Activated CD4-positive, alpha-beta memory T cell treated with anti-CD3 and anti-CD28 coated beads for 36 hours (primary cell): ENCODE measurements at places on chromosomes 1 and 21. TPM values are rescaled to one million over a fixed set of nuclear protein-coding genes. Genes with fewer than 3 reads are reported as not detected.

- DNase-seq = peak; percentile 88
Measured at GRCh38 chr1:26336477-26337205, 17.3 kb downstream of the CRYBG2 start.

GRCh38 chr1:117897551-117897950, 31.9 kb downstream of the GDAP2 start:
- DNase-seq = no peak

DNA sequence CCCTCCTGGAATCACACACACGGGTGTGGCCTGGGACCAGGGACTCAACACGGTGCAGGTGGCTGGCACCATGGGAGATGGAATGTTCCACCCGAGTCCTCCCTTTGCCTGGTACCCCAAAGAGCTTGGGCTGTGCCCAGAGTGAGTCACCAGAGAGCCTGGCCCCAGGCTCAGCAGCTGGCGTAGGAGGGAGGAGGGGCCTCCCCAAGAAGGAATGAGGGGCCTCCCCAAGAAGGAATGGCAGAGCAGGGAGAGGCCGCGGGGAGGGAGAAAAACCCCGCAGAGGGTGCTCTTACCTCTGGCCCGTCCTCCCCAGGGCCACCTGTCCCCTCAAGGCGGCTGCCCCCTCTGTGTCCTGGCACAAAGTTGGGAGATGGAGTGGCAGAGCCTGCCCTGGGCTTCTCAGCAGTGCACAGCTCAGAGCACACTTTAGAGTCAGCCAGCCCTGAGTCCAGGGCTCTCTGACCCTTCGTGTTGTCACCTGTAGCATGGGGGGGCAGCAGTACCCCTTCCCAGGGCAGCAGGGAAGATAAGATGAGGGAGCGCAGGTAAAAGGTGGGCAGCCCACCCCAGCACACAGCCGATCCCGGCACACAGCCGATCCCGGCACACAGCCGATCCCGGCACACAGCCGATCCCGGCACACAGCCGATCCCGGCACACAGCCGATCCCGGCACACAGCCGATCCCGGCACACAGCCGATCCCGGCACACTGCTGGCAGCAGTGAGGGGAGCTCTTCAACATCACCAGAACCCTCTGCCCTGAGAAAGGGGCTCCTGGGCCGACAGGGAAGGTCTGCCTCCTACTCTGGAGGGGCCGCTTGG, 20.2 kb upstream of the KCNAB2 start:
- DNase-seq = peak; percentile 56

GRCh38 chr1:45557422-45557944, 6.9 kb downstream of the AKR1A1 start:
- DNase-seq = no peak

DNA sequence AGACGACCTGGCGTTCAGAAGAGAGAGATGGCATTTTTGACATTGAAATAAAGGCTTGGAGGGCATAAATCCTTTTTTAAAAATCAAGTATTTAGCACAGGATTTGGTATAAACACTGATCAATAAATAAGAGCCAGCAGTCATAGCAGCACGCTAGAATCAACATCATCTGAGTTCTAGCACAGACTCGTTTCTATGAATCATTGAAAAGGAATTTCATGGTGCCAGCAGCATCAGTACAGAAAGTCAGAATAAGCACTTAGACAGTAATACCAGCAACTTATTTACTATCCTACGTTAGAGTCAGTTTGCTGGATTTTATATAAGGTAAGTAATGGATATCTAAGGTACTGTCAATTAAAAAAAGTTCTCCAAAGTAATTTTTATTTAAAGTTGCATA, 119.3 kb downstream of the HLCS start:
- DNase-seq = no peak

- DNase-seq = no peak
Measured at GRCh38 chr1:203619091-203619780, 7.4 kb upstream of the ATP2B4 start.

GRCh38 chr1:38690790-38691449, 168.7 kb downstream of the RRAGC start:
- no peak for DNase-seq

- peak; percentile 44 for DNase-seq
Measured at GRCh38 chr21:33541105-33541711, 709 bp downstream of the GART start.

DNA sequence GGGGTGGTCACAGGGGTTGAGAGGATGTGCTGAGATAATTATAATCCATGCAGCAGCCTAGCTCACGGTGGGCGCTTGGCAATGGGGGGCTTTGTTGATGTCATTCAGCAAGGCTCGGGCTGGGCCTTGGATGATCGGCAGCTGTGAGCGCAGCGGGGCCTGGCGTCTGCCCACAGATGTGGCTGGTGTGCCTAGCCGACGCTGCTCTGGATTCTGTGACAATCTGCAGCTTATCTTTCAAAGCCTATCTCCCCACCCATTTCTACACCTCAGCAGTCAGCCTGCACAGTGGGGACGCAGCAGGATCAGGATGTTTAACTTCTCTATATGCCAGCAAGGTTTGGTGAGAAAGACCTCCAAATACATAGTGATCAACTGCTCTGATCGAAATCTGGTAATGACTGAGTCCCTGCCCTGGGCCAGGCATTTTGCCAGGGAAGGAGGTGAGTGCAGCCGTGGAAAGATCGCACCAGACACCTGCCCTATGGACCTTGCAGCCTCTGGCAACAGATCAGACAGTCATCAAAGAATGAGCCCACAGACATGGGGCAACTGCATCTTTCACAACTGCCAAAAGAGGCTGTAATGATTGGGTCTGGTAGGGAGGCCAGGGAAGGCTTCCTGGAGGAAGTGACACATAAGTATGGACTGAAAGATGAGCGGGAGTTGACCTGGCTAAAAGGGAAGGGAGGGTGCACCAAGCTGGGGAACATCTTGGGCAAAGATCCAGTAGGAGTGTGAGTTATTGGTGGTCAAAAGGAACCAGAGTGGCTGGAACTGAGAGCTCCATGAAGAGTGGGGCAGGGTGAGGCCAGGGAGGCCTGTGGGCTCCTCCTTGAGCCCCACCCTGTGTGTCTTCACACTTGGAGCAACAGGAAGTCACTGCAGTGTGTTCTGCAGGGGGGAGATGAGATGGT, 35.3 kb downstream of the EPHB2 start:
- DNase-seq = no peak

GRCh38 chr1:211616231-211616964, 37.4 kb upstream of the SLC30A1 start:
- no peak for DNase-seq

GRCh38 chr1:32818804-32819541, 1.5 kb downstream of the S100PBP start:
- DNase-seq = peak; percentile 45

DNA sequence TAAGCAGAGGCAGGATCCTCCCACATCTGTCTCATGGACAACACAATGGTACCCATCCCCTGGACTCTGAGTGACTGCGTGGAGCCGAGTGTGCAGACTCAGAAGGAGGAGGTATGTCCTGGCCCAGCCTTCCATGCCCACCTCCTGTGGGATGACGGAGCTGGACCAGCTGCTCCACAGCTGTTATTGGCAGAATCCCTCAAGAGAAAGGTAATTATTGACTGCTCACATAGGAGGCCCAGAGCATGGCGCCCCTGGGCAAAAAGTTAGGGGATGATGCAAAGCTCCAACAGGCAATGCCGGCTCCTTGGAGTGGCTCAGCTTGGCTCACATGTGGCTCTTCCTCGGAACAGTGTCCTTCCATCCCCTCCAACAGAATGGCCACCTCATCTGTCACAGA, 12.2 kb upstream of the ACTRT2 start:
- DNase-seq = no peak

DNA sequence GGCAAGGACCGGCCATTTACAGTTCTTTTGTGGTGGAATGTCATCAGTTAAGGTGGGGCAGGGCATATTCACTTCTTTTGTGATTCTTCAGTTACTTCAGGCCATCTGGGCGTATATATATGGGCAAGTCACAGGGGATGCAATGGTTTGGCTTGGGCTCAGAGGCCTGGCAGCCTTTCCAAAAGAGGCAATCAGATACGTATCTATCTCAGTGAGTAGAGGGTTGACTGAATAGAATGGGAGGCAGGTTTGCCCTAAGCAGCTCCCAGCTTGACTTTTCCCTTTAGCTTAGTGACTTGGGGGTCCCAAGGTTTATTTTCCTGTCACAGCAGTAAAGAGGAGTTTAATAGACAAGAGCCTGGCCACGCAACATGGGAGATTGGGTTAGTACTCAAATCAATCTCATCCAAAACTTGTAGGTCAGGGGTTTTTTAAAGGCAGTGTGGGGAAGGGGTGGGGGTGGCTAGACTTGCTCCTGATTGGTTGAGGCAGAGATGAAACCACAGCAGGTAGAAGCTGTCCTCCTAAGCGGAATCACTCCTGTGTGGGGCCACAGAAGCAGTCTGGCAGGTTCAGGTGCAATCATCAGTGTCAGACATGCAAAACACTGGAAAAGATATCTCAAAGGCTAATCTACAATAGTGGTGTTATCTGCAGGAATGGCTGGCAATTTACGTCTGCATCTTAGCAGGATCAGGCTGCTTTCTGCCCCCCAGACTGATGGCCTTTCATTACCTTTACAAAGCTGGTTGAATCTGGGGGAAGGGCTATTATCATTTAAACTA, 112.9 kb downstream of the TLR5 start:
- no peak for DNase-seq

GRCh38 chr21:38753114-38753513, 52.6 kb upstream of the ETS2 start:
- DNase-seq = no peak

DNA sequence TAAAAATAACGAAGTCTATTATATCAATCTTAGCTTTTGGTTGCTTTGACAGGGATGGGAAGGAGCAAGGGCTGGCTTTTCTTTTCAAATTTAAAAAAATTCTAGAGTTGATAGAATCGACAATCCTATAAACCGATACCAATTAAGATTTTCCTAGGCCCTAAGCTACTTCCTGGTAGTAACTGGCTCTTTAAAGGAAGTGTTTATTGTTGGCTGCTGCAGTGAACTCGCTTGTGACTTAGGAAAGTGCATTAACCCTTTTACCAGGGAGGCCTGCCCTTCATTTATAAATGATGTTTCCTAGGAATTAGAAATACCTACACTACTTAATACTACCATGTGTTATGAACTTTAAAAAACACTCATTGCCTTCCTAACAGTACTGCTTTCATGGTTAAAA, 33.2 kb downstream of the ATP5PF start:
- DNase-seq = no peak

DNA sequence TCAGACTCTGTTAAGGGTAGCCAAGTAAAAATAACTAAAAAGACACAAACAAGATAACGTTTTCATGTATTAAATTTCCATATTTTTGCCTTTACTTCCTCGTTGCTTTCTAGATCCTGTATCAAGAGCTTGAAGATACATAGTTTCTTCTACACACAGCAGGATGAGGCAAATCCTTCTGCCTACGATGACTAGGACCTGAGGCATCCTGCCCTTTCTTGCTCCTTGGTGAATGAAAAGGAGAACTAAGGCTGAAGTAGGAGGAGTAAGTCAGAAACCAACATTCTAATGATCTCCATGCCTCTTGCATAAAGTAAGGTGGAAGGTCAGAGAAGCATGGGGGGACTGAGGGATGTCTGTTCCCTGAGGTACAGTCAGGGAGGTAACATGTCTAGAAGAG, 102.6 kb downstream of the GPATCH2 start:
- DNase-seq = no peak

DNA sequence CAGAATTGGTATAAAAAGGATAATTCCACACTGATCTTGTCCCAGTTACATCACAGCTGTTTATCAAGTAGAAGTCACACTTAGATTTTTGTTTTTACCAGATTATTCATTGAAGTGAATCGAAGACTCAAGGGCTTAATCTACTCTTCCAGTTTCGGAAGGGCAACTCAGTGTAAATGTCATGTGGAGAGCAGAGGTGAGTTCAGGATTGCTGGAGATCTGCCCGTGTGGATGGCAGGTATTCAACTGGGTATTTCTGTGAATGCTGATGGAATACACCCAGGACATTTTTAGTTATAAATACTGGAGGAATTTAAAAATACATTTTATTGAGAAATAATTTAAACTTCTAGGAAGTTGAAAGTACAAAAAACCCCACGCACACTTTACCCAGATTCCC, 19.4 kb downstream of the CC2D1B start:
- DNase-seq = no peak

GRCh38 chr1:8649027-8649426, 168.4 kb downstream of the RERE start:
- DNase-seq = no peak

DNA sequence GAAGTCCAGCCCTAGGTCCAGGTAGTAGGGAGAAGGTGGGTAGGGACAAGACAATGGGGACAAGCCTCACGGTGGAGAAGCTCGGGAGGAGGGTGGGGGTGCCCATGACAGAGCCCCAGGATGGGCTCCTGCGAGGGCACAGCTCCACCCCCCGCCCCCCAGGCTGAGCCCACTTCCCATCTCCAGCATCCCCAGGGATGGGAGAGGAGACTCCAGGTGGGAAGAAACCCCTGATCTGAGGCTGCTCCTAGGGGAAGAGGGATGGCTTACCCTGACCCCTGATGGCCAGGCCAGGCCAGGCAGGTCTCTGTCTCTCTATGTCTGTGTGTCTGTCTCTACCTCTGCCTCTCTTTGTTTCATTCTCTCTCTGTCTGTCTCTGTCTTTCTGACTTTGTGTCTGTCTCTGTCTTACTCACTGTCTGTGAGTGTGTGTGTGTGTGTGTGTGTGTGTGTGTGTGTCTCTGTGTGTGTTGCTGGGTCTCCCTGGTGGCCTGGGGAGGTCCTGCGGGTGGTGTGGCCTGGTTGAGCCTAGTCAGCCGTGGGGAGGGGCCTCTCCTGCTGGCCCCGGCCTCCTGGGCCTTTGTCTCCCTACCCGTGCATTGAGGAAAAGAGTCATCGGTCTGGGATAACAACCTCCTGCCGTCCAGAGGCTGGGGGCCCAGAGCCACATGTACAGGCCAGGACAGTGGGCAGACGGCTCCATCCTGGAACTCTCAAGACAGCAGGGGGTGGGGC, 45.7 kb downstream of the WNT9A start:
- DNase-seq = no peak

DNA sequence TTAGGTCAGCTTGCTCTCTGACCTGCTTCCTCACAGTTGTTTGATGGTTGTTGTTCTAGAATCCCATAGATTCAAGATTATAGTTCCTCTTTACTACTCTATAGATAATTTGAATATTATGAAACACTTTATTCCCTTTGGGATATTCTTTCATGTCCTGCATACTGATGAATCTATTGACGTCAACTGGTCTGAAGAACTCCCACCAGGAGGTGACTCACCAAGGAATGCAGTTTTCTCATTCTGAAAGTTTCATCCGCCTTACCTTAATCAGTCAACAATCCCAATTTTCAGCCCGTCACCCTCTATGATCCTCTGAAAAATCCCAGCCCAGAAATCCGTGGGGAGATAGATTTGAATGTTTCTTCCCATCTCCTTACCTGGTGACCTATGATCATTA, 834.1 kb upstream of the PRMT6 start:
- DNase-seq = no peak

CELA2A gene
- not detected for total RNA-seq

NCF2 gene
- 7.7 TPM for total RNA-seq

RGS16 gene
- 51.9 TPM for total RNA-seq

ADAMTS1 gene
- total RNA-seq = not detected

TSPAN2 gene
- 2.7 TPM for total RNA-seq

BNIPL gene
- 0.64 TPM for total RNA-seq

KIF17 gene
- total RNA-seq = not detected

MASP2 gene
- not detected for total RNA-seq

OR2T2 gene
- not detected for total RNA-seq

OPTC gene
- total RNA-seq = not detected

FCRL5 gene
- total RNA-seq = not detected

IGFN1 gene
- not detected for total RNA-seq

TNNI3K gene
- 0.38 TPM for total RNA-seq

CASP9 gene
- 10.5 TPM for total RNA-seq

CDC73 gene
- 49.3 TPM for total RNA-seq
